ENCODE measurements at places on chromosomes 16 and 17.
A peak's percentile ranks its signal among the peaks of the same experiment; 100 is the strongest.

- DNase-seq: no peak
Observed at GRCh38 chr17:79574108-79574507, 36.7 kb downstream of the RBFOX3 start.

GRCh38 chr16:1452530-1452929 is 8.2 kb upstream of the CCDC154 start:
- no peak for DNase-seq

- no peak for DNase-seq
Observed at GRCh38 chr16:86476956-86477534, 33.3 kb upstream of the FOXF1 start.

DNA sequence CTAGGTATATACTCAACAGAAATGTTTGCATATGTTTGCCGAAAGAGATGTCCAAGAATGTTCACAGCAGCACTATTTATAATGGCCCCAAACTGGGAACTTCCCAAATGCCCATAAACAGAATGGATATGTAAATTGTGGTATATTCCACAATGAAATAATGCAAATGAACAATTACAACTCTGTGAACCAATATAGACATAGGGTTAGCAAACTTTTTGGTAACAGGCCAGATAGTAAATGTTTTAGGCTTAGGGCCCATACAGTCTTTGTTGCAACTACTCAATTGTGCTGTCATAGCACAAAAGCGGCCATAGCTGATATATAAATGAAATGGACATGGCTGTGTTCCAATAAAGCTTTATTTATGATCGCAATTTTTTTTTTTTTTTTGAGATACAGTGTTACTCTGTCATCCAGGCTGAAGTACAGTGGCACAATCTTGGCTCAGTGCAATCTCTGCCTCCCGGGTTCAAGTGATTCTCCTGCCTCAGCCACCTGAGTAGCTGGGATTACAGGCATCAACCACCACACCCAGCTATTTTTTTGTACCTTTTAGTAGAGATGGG is 16.5 kb downstream of the XYLT1 start:
- DNase-seq: no peak

- DNase-seq: no peak
Observed at GRCh38 chr17:1978396-1978949, 46.7 kb downstream of the RTN4RL1 start.

- no peak for DNase-seq
Observed at GRCh38 chr17:33028778-33029177, 37.1 kb downstream of the SPACA3 start.

DNA sequence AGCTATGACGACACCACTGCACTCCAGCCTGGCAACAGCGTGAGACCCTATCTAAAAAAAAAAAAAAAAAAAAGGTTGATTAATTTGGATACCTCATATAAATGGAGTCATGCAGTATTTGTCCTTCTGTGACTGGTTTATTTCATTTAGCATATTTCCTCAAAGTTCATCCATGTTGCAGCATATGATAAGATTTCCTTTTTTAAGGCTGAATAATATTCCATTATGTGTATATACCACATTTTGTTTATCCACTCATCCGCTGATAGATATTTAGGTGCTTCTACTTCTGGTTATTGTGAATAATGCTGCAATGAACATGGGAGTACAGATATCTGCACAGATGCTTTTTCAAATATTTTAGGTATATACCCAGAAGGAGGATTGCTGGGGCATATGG is 43.3 kb upstream of the TMC5 start:
- DNase-seq: no peak

GRCh38 chr17:7440113-7440833 is 961 bp downstream of the FGF11 start:
- DNase-seq: peak; percentile 47

DNA sequence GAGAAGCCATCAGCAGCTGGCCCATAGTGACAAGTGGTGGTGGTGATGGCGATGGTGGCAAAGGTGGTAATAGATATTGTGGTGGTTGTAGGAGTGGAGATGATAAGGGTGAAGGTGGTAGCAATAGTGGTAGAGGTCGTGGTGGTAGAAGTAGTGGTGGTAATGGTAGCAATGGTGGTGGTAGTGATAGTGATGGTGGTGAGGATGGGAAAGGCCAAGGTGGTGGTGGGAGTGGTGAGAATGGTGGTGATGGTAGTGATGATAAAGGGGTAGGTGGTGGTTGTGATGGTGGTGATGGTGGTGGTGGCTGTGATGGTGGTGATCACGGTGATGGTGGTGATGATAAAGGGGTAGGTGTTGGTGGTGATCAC is 13.1 kb downstream of the CDH5 start:
- DNase-seq: no peak

GRCh38 chr17:80668375-80669148 is 123.9 kb downstream of the RPTOR start:
- no peak for DNase-seq

DNA sequence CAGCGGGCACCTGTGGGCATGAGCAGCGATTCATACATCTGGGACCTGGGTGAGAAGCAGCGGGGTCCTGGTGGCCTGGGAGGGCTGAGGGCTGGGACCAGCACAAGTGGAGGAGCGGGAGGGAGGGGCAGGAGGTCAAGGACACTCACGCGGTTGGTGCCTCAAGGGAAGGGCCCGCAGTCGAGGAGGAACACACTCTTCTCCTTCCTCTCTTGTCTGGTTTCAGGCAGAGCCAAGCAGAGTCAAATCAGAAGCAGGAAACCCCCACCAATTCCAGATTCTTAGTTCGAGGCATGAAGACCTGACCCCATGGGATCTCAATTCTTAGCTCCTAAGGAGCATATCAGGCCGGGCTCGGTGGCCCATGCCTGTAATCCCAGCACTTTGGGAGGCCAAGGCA is 15.7 kb downstream of the DNAI2 start:
- no peak for DNase-seq

DNA sequence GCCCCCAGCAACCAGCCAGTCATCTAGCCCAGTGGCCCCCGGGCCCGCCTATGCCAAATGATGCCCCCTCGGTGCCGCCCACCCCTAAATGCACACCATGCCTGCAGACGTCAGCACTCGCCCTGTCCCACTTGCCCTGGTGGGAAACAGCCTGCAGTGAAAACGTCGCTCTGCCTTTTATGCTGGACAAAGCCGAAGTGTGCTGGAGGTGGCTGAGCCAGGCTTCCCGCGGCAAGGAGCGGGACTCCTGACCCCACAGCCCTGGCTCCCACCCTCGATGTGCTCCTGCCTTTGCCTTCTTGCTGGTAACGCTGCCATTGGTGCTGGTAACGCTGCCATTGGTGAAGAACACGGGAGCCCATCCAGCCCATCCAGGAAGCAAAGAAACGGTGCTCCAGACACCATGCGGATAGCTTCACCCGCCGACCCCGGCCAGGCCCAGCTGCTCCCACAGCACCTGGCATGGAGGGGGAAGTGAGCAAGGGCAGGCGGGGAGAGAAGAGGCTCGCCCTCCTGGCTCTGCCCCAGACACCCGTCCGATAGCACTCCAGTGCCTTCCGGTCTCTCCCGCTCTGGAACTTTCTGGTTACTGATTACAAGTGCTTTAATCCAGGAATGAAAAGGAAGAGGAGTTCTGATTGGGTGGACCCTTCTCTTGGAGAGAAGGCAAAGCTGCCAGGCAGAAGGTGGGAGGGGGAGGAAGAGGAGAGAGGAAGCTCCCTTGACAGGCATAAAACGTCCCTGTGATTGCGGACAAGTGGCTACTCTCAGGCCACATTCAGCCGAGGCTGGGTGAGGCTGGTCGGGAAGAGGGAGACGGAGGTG is 4.0 kb upstream of the BAIAP2 start:
- no peak for DNase-seq

- no peak for DNase-seq
Observed at GRCh38 chr17:51817955-51818354, 340.6 kb downstream of the CA10 start.
